ENCODE measurements at places on chromosomes 1 and 21. TPM values are rescaled to one million over a fixed set of nuclear protein-coding genes. Genes with fewer than 3 reads are reported as not detected.

The PRAMEF14 gene
- not detected for total RNA-seq

DNA sequence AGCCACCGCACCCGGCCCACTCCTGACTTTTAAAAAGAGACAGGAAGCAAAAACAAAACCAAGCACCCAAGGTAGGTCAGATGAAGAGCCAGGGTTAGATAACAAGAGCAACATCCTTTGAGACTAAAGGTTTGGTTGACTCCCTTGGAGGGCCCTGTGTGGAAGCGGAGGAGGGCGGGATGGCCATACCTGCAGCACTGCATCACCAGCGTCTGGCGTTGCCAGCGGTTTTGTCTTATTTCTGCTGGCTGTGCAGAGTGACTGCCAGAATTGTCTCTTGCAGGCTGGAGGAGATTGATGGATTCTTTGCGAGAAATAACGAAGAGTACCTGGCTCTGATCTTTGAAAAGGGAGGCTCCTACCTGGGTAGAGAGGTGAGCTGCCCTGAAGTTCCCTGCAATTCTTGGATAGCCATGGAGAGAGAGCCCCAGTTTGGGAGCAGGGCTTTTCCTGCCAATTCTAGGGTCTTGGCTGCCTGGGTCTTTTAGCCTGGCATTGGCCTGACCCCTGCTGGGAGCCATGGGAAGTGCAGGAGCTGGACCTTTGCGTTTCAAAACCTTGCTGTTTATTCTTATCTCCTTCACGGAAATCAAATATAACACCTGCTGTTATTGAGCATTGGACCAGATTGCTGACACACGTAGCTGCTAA, 24.0 kb downstream of the QSOX1 start:
- DNase-seq: no peak
- no peak overlapping the region for H3K27ac ChIP-seq
- H3K4me3 ChIP-seq: no peak overlapping the region
- no peaks in the 10 kb centered on the region for H3K27me3 ChIP-seq
- H3K36me3 ChIP-seq: no peaks in the 10 kb centered on the region
- no peaks in the 10 kb centered on the region for H3K4me1 ChIP-seq

- peak; percentile 85 for DNase-seq
- no peaks in the 10 kb centered on the region for H3K36me3 ChIP-seq
- H3K27ac ChIP-seq: no peak overlapping the region
- H3K4me1 ChIP-seq: peaks cover 42% of the 10 kb centered on the region
- no peaks in the 10 kb centered on the region for H3K27me3 ChIP-seq
- no peak overlapping the region for H3K4me3 ChIP-seq
These were observed 182.2 kb downstream of the DHRS3 start for GRCh38 chr1:12435639-12436344.

The C4BPA gene
- total RNA-seq: 0.21 TPM

GRCh38 chr1:90502696-90503095, 214.4 kb downstream of the BARHL2 start:
- no peak overlapping the region for H3K4me3 ChIP-seq
- H3K27ac ChIP-seq: no peak overlapping the region
- DNase-seq: no peak
- H3K4me1 ChIP-seq: no peaks in the 10 kb centered on the region
- H3K36me3 ChIP-seq: no peaks in the 10 kb centered on the region

DNA sequence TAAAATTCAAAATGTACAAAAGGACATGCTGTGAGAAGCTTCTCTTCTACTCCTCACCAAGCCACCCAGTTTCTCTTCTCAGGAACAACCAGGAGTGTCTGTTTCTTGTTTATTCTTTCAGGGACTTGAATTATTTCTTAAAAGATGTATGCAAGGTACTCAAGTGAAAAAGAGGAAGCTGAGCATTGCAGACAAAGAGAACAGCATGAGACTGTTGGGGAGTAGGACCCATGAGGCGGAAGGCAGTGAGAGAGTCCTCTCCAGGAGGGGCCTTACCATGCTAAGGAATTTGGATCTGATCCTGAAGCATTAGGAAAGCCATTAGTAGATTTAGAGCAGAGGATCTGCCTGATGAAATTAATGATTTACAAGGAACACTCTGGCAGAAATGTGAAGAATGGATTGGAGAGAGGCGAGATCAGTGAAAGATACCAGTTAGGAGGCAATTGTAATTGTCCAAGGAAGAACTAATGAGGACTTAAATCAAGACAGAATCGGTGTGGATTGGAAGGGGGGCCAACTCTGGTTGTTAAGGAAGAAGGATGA, 14.7 kb upstream of the SSX2IP start:
- no peak overlapping the region for H3K4me3 ChIP-seq
- no peaks in the 10 kb centered on the region for H3K36me3 ChIP-seq
- H3K27me3 ChIP-seq: no peaks in the 10 kb centered on the region
- peaks cover 3% of the 10 kb centered on the region for H3K4me1 ChIP-seq
- no peak for DNase-seq

DNA sequence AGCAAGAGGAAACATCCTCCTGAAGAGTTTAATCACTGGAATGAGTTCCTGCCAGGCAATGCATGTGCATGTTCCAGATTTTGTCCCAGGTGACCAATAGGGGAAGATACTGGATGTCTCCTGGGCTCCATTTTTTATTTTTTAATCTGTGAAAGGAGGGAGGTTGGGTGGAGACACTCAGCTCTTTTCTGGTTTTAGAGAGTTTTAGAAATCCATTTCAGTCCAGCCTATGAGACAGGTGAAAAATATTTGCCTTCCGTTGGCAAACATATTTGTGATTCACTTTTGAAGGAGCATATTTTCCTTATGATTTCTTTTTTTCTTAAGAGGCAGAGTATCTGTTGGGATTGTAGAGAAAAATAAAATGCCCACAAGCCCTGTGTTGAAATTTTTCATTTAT, 70.7 kb downstream of the ABCA4 start:
- H3K4me3 ChIP-seq: no peak overlapping the region
- H3K27ac ChIP-seq: no peak overlapping the region
- DNase-seq: no peak
- no peaks in the 10 kb centered on the region for H3K4me1 ChIP-seq

DNA sequence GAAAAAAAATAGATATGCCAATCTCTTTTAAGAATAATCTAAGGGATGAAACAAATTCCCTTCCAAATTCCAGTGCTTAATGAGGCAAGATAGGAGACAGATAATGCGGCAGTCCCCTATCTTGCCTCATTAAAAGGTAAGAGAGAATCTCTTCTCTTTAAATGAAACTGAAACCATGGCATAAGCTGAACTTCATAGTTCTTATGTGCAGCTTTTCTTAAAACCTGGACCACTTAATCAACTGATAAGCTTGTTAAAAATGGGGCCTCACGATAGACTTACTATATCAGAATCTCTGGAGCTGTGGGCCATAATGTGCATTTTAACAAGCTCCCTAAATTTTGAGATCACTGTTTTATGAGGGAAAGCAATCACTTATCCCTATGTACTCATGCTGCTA, 79.2 kb downstream of the NIBAN1 start:
- no peaks in the 10 kb centered on the region for H3K27me3 ChIP-seq
- no peak for DNase-seq
- H3K4me1 ChIP-seq: peaks cover 12% of the 10 kb centered on the region
- no peak overlapping the region for H3K4me3 ChIP-seq
- H3K36me3 ChIP-seq: no peaks in the 10 kb centered on the region

DNA sequence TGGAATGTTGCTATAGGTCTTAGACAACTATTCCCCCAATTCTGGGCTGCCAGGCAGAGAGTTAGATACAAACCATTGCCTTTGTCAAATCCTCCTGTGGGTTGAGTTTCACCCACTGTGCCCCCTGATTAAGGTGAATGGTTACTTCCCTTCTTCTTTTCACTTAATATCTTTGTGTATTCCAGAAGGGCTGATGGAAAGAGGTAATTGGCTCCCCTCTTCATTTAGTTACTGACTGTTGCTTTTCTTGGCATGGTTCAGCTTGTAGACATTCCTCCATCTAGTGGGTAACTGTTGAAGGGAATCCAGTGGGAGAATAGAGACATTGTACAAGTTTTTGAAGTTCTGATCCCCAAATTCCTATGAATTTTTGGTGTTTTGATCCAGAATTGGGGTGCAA, 43.8 kb upstream of the MACF1 start:
- H3K36me3 ChIP-seq: no peaks in the 10 kb centered on the region
- peaks cover 2% of the 10 kb centered on the region for H3K4me1 ChIP-seq
- H3K27ac ChIP-seq: no peak overlapping the region

- H3K36me3 ChIP-seq: no peaks in the 10 kb centered on the region
- no peak for DNase-seq
- H3K27ac ChIP-seq: no peak overlapping the region
These were observed 656 bp downstream of the ANGPTL1 start for GRCh38 chr1:178870221-178870620.

- H3K4me3 ChIP-seq: no peak overlapping the region
- no peaks in the 10 kb centered on the region for H3K27me3 ChIP-seq
- H3K27ac ChIP-seq: no peak overlapping the region
- H3K4me1 ChIP-seq: no peaks in the 10 kb centered on the region
- no peak for DNase-seq
These were observed 10.7 kb upstream of the FCER1A start for GRCh38 chr1:159291424-159291823.

DNA sequence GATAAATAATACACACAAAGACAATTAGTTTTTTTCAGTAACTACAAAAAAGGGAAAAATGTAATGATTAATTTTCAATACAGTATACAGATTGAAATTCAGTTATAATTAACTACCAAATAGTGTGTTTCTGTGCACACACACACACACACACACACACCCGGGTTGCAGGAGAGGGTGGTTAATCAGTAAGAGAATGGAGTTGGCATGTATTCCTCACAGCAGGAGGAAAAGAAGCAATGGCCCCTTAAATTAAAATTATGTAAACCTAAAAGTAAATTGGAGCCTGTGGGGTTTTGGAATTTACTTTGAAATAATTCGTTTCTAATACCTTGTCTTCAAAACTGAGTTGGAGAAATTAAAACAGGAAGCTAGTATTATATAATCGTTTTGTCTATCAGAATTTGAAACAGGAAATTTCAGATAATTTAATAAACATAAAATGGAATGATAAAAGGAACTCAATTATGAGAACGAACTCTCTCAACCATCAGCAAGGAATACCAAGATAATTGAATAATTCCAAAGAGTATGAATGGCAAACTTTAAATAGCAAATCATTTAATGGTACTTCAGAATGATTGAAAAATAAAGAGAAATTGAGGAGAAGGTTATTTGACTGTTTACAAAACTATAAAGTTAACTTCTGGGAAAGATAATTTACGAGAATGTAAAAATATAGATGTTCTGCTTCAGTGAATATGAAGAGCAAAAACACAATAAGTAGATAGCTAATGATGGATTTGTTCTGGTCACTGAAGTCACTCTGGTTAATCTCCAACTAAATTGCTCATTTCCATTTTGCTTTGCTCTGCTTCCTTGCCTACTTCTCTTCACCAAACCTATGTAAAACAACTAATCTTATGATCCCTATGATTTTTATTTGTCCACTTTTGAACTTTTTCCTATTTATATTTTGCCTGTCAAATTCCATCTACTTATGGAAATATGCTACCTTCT, 547.9 kb upstream of the ZP4 start:
- no peak overlapping the region for H3K27ac ChIP-seq
- H3K36me3 ChIP-seq: no peaks in the 10 kb centered on the region
- no peaks in the 10 kb centered on the region for H3K4me1 ChIP-seq
- no peak overlapping the region for H3K4me3 ChIP-seq
- DNase-seq: no peak

DNA sequence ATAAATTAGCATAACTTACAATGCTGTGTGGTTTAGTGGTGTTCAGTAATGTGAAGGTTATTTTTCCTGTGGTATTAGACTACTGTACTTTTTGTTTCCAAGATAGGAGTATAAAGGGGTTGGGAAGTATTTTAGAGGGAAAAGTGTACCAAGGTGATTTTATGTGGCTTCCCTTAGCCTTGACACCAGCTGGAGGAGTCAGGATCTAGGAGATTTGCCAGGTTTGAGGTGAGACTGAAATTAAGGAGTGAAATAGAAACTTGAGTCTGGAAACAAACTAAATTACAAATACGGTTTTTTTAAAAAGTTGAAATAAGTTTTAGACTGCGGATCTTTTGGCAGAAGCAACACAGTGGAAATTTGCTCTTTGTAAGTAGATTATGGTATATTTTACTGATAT, 32.3 kb downstream of the COG2 start:
- H3K36me3 ChIP-seq: peaks cover 3% of the 10 kb centered on the region
- DNase-seq: no peak
- no peaks in the 10 kb centered on the region for H3K27me3 ChIP-seq
- no peak overlapping the region for H3K4me3 ChIP-seq
- no peaks in the 10 kb centered on the region for H3K4me1 ChIP-seq

- no peak for DNase-seq
- H3K4me1 ChIP-seq: no peaks in the 10 kb centered on the region
- no peaks in the 10 kb centered on the region for H3K27me3 ChIP-seq
- H3K4me3 ChIP-seq: no peak overlapping the region
- H3K36me3 ChIP-seq: no peaks in the 10 kb centered on the region
- no peak overlapping the region for H3K27ac ChIP-seq
These were observed 100.0 kb downstream of the HHAT start for GRCh38 chr1:210428696-210429095.

The TMEM82 gene
- not detected for total RNA-seq

- H3K36me3 ChIP-seq: no peaks in the 10 kb centered on the region
- H3K27ac ChIP-seq: no peak overlapping the region
- H3K4me3 ChIP-seq: no peak overlapping the region
These were observed 57.1 kb upstream of the PLPPR4 start for GRCh38 chr1:99207216-99207615.

GRCh38 chr1:185495898-185496297, 178.9 kb upstream of the IVNS1ABP start:
- no peaks in the 10 kb centered on the region for H3K36me3 ChIP-seq
- no peaks in the 10 kb centered on the region for H3K27me3 ChIP-seq
- H3K4me1 ChIP-seq: no peaks in the 10 kb centered on the region
- no peak for DNase-seq
- no peak overlapping the region for H3K27ac ChIP-seq

All from GM12878 (cell line).